D721Med (cell line): ENCODE measurements at places on chromosomes 11 and 22.

DNA sequence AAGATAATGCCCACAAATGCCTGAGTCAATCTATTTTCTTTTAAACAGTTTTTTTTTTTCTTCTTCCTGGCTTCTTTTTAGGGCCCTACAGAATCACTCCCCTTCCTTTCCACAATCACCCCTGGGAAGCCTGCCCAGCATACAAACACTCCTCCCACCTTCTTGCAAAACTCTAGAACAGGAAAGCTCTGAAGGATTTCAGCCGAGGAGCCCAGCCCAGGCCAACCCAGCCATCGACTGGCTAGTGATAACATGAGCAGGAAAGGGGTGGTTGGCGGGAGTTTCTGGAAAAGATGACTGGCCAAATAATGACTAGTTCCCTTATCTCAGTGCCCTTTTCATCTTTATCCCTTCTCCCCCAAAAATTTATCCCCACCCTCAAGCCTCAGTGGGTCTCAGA is 68.2 kb downstream of the USP35 start:
- DNase-seq: no peak

DNA sequence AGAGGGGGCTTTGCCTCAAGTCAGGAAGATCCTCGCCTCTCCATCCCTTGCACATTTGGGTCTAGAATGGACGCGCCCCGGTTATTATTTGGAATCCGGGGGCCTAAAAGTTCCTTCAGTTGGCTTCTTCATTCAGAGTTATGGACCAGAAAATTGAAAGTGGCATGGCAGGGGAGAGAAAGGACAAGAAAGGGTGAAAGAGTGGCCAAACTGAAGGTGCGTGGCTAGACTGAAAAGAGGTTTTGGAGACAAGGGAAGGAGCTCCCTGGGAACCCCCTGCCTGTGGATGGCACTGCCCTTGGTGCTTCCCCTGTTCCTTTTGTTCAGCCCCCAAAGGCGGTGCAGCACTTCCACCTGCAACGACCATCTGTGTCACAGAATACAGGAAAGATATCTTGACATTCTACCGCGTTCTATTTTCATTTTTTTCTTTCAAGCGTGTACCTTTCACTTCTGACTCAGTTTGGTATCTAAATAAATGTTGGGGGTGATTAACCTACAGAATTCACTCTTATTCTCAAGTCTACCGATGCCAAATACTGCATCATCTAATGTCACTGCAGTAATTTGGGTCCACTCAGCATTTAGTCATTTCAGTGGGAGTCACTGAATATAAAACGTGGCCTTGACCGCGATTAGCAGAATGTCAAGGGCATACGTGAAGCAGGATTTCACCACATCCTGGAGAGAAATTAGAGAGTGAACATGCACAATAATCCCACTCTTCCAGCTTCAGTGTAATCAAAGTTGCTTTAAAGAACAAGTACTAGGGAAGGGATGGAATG is 88.1 kb upstream of the ARHGAP32 start:
- no peak for DNase-seq

DNA sequence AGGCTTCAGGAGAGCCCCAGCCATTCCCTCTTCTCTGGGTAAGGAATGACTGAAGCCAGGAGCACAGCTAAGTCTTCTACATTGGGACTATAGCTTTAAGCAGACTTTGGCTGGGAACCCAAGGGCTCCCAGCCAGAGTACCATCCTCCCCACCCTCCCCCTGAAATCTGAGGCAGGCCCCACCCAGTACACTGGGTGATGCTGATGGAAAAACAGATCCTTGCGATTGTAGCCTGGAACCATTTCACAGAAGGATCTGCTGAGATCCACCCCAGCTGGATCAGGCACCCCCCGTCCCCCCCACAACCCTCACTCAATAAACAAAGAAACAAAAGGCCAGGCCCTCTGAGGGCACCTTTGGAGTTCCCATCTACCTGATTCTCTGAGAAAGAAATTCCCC is 39.8 kb downstream of the IL18BP start:
- no peak for DNase-seq

GRCh38 chr22:40714499-40715337 is 35.4 kb downstream of the MCHR1 start:
- no peak for DNase-seq

GRCh38 chr11:110185121-110185591 is 92.0 kb downstream of the ZC3H12C start:
- DNase-seq: no peak

GRCh38 chr11:119744577-119744976 is 15.6 kb upstream of the NECTIN1 start:
- DNase-seq: no peak

GRCh38 chr22:35904752-35905151 is 123.9 kb downstream of the RBFOX2 start:
- DNase-seq: no peak

GRCh38 chr22:47119181-47119580 is 356.7 kb downstream of the TBC1D22A start:
- DNase-seq: no peak

GRCh38 chr11:69953356-69953755 is 124.8 kb upstream of the ANO1 start:
- no peak for DNase-seq

DNA sequence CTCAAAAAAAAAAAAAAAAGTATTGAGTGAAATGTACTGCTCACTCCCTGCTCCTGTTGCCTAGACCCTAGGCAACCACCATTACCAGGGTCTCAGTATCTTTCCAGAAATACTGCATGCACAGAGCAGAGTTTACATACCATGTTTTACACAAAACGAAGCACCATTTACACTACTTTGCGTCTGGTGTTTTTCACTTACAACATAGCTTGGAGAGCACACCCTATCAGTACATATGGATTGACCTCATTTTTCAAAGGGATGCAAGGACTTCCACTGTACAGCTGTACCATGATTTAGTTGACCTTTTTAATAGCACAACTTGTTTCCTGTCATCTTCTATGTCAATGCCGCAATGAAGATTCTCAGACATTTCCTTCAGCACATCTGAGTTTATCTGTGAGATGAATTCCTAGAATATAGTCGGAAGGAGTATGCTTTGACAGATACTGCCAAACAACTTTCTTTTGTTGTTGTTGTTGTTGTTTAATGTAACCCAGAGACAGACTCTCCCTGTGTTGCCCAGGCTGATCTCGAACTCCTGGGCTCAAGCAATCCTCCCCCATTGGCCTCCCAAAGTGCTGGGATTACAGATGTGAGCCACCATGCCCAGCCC is 6.1 kb downstream of the MYH9 start:
- no peak for DNase-seq
